ENCODE measurements at places on chromosomes 7 and 10. TPM values are rescaled to one million over a fixed set of nuclear protein-coding genes. Genes with fewer than 3 reads are reported as not detected.

The FGFR2 gene
- polyA plus RNA-seq, result 8.8 TPM

The PDE6C gene
- 0.02 TPM for polyA plus RNA-seq

The THNSL1 gene
- polyA plus RNA-seq, result 8.0 TPM

The ZNF503 gene
- polyA plus RNA-seq, result 86.1 TPM

The SPDYE1 gene
- polyA plus RNA-seq, result 0.02 TPM
